ENCODE measurements at places on chromosomes 11 and 22.

DNA sequence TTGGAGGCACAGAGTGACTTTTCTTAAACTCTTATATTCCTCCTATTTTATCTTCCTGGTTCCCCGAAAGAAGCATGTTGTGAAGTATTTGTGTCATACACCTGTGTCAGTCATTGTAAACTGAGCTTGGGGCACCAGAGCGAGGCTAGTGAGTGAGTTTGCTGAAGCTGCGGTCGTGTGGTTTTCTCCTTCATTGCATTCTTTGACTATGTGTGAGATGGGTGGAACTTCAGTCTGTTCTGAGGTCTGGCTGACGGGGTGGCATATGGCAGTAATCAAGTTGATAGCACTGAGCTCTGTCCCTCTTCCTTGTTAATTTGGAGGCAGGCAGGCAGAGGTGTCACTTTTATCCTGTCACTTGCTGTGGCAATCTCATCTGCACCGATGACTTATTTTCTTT is 4.2 kb downstream of the VPS26B start:
- DNase-seq = no peak

- DNase-seq = no peak
These were observed 236.7 kb downstream of the BRD1 start for GRCh38 chr22:49590851-49591445.

DNA sequence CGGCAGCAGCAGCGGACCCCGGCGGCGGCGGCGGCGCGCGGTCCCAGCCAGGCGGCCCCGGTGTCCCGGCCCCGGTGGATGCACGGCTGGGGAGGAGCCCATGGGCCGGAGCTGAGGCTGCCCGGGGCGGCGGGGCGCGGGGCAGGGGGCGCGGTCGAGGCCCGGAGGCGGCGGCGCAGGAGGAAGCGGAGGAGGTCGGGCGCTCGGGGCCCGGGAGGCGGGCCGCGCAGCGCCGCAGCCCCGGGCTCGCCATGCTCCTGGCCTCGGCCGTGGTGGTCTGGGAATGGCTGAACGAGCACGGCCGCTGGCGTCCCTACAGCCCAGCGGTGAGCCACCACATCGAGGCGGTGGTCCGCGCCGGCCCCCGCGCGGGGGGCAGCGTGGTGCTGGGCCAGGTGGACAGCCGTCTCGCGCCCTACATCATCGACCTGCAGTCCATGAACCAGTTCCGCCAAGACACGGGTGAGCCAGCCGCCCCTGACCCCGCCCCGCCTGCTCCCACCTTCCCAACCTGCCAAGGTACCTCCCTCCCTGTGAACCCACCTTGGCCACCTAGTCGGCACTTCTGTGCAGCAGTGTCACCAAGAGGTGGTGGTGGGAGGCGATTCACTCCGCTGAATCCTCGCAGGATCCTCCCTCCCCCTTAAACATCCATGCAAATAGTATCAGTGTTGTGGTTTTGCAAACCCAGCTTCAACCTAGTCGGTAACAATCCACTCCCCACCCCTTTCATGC is 580 bp downstream of the DTX4 start:
- no peak for DNase-seq

GRCh38 chr22:48740731-48741405 is 1086.8 kb downstream of the BRD1 start:
- DNase-seq = no peak

GRCh38 chr11:117818041-117818873 is 6.3 kb downstream of the FXYD2 start:
- DNase-seq = no peak

DNA sequence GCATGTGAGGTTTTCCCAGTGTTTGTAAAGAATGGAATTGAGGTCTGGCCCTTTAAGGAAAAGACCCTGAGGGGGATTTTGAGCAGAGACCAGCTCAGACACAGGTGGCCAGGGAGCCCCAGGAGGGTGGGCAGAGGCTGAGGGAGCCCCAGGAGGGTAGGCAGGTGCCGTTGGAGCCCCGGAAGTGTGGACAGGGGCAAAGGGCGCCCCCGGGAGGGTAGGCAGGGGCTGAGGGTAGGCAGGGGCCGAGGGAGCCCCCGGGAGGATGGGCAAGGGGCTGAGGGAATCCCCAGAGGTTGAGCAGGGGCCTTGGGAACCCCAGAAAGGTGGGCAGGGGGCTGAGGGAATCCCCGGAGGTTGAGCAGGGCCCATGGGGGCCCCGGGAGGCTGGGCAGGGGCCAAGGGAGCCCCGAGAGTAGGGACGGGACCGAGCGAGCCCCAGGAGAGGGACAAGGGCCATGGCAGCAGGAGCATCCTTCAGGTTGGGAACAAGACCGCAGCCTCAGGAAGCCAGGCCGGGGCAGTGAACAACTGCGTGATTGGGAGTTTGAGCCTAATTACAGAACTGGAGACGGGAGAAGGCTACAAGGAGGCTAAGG is 292.0 kb downstream of the BRD1 start:
- no peak for DNase-seq

- DNase-seq = no peak
These were observed 134.6 kb downstream of the CHST1 start for GRCh38 chr11:45530776-45531175.

DNA sequence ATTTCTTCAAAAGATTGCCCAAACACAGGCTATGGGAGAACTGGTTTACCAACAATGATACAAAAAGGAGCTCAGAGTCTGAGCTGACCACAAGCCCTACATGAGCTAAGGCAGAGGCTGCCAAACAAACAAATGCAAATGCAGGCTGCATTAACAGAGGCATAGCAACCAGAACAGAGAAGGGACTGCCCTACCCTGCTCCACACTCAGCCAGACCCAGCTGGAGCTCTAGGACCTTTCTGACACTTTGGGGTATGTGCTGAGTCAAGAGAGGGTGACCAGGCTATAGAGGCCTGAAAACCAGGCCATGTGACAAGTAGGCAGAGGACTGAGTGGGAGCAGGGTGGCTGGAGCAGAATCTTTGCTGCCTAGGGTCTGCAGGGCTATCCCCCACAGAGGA is 17.8 kb upstream of the P2RY2 start:
- DNase-seq = no peak
